ENCODE measurements at places on chromosomes 3 and 15. TPM values are rescaled to one million over a fixed set of nuclear protein-coding genes. Genes with fewer than 3 reads are reported as not detected.

ITGA11 gene
- 0.39 TPM for total RNA-seq

SCG3 gene
- total RNA-seq = not detected

TRIM59 gene
- total RNA-seq = 53.5 TPM

SI gene
- not detected for total RNA-seq

SLC35G2 gene
- total RNA-seq = not detected

TLR9 gene
- total RNA-seq = 0.52 TPM

GXYLT2 gene
- total RNA-seq = not detected

FBXW12 gene
- total RNA-seq = not detected

ACTRT3 gene
- total RNA-seq = 0.66 TPM

POMGNT2 gene
- total RNA-seq = 8.7 TPM

SLC24A5 gene
- not detected for total RNA-seq

LRTM1 gene
- not detected for total RNA-seq

TEX55 gene
- total RNA-seq = not detected

ZNF80 gene
- 0.71 TPM for total RNA-seq

KLHL6 gene
- total RNA-seq = 27.8 TPM

PLA2G4B gene
- total RNA-seq = 8.9 TPM

RARB gene
- total RNA-seq = not detected

DUOXA2 gene
- not detected for total RNA-seq

STAC gene
- total RNA-seq = not detected

SLC22A13 gene
- total RNA-seq = 1.0 TPM

DLEC1 gene
- total RNA-seq = 0.26 TPM

EXD1 gene
- total RNA-seq = not detected

ETFA gene
- 111 TPM for total RNA-seq

ENTPD3 gene
- not detected for total RNA-seq

MST1R gene
- 3.9 TPM for total RNA-seq

GOLGA6L10 gene
- total RNA-seq = 0.84 TPM

UPK1B gene
- total RNA-seq = not detected

FGD5 gene
- total RNA-seq = 0.31 TPM

FBXO40 gene
- total RNA-seq = not detected

CCR5 gene
- total RNA-seq = 38.4 TPM

PDE12 gene
- 27.8 TPM for total RNA-seq

TMEM45A gene
- total RNA-seq = 0.42 TPM

CNTN3 gene
- not detected for total RNA-seq

XYLB gene
- 5.3 TPM for total RNA-seq

PROK2 gene
- 0.24 TPM for total RNA-seq

KBTBD13 gene
- total RNA-seq = not detected

XIRP1 gene
- total RNA-seq = not detected

GLDN gene
- total RNA-seq = not detected

LRRC34 gene
- 12.0 TPM for total RNA-seq

ARL6IP5 gene
- total RNA-seq = 153 TPM

CFAP100 gene
- not detected for total RNA-seq

GOLGA8H gene
- 0.24 TPM for total RNA-seq

SEMA5B gene
- not detected for total RNA-seq

LRRIQ4 gene
- 0.16 TPM for total RNA-seq

CD200R1 gene
- total RNA-seq = 7.8 TPM

POLQ gene
- total RNA-seq = 35.6 TPM

SCG5 gene
- 2.8 TPM for total RNA-seq

MCTP2 gene
- total RNA-seq = 26.9 TPM

CACNA1D gene
- total RNA-seq = 0.32 TPM

DPPA4 gene
- total RNA-seq = not detected

RLBP1 gene
- not detected for total RNA-seq

ATP10A gene
- total RNA-seq = 53.8 TPM

Data from activated CD8-positive, alpha-beta T cell treated with anti-CD3 and anti-CD28 coated beads, Interleukin-2, amount 10 ng/mL, durations not matched to agents 7 days and 5 days (primary cell).